CD4-positive, alpha-beta T cell treated with Interleukin-6 for 4 hours (primary cell): ENCODE measurements at places on chromosomes 4 and X.

- no peak for DNase-seq
Measured at GRCh38 chrX:108299704-108300103, 138.5 kb downstream of the COL4A6 start.

DNA sequence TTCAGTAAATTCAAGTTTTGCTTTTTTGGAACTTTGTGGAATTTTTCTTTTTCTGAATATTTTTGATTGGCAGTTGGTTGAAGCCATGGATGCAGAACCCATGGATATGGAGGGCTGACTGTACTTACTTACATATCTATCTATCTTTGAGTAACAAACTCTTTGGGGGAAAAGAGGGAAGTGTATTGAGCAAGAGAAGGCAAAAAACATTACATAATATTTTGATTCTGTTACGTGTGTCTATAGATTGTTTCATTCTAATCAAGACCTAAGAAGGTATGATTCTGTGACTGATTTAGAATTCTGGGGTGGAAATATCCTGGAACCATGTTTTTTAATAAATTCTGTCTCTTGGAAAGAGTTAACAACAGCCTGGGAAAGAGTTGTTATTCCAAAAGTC is 31.5 kb downstream of the GRSF1 start:
- no peak for DNase-seq

GRCh38 chr4:75513526-75514130 is 575 bp downstream of the RCHY1 start:
- DNase-seq, result no peak

DNA sequence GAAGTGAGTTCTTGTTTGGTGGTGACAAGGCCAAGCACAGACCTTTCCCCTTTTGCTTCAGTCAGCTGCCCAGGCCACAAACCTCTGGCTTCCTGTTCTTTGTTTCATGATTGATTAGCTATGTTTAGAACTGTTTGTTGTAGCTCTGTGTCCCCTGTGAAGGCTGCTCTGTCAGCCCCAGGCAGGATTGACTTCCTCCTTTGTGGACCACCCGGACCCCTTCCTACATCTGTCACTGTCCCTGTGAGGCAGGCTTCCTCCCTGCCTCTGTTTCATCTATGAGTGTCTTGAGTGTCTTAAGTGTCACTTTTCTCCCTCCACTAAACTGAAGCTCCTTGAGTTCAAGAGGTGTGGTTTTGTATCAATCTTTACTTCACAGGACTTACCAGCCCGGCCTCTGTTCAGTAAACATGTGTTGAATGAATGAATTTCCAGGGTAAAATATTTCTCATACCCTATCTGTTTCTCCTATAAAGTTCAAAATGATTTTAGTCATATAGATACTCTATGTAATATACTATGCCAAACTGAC is 83.5 kb downstream of the ZNF674 start:
- no peak for DNase-seq

DNA sequence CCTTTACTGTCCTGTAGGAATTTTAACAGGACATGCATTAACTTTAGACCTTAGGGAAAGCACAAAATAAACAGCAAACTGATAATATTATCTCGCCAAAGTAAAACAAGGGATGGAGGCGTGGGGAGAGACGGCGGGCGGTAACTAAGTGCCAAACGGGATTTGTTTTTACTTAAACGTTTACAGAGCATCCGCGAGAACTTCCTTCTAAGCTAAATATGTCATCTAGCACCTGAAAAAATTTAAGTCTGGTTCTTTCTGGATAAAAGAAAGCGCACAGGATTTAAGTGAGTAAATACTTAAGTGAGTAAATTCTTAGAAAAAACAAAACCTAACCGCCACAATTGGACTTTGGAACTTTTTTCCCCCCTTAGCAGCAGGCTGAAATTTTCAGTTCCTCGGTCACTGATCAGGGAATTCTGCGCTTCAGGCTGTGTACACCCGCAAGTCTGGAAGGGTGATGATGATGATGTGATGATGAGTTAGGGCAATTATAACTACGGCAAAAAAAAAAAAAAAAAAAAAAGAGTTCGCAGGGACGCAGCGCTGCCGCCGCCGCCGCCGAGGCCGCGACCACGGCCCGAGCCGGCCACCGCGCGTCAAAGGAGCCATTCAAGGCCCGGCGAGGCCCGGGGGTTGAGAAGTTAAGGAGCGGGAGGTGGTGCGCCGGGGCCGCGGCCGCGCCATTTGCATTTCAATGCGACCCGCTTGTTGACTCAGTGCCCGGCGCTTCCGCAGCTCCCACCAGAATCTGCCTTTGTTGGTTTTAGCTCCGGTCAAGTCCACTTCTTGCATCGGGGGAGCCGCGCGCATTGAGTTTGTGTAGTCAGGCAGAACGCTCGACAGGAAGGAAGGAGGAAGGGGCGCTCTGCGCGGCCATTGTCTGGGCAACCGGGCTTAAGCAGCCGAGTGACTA is 108.8 kb downstream of the SPRY1 start:
- peak; percentile 2 for DNase-seq

- no peak for DNase-seq
Measured at GRCh38 chrX:123990169-123990568, 28.7 kb downstream of the STAG2 start.

GRCh38 chr4:82889287-82889686 is 1.7 kb downstream of the SEC31A start:
- DNase-seq, result no peak

DNA sequence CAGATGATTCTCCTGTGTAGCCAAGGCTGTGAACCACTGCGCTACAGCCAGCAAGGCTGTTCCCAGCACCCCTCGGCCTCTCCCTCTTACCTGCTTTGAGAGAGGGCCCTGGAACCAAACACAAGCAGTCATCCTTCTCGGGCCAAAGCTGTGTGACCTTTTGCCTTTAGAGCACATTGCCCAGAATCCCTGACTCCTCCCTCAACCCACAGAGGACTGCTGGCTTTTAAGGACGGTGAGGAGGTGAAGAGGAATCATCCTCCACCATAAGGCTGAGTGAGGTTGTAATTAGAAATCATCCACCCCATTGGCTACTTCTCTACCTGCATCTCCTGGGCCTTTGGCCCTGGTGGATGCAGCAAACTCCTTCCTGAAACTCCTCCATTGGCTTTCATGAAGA is 93.6 kb upstream of the PJA1 start:
- DNase-seq, result no peak
